ENCODE measurements at places on chromosomes 12 and 14.

GRCh38 chr12:42770261-42770660, 180.7 kb upstream of the PRICKLE1 start:
- no peak overlapping the region for H3K4me3 ChIP-seq
- no peak overlapping the region for H3K27ac ChIP-seq
- no peaks in the 10 kb centered on the region for H3K27me3 ChIP-seq
- DNase-seq: no peak

GRCh38 chr14:69873877-69874780, 5.1 kb upstream of the SMOC1 start:
- no peaks in the 10 kb centered on the region for H3K4me1 ChIP-seq
- no peak overlapping the region for H3K27ac ChIP-seq

DNA sequence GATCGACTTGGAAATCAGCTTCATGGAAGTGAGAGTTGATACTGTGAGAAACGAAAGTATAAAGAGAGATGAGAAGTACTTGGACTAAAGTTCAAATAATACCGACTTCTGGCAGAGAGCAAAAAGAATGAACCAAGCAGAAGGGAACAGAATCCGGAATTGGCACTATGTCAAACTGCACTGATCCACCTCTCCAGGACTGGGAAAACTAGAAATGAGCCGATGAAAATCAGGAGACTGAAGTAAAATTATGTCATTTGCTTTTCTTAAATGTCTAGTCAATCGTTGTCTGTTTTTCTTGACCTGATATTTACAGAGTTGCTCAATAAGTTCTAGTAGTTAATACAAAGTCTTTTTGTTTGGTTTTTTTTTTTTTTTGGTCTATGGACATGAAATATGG, 163.0 kb upstream of the FOXG1 start:
- no peaks in the 10 kb centered on the region for H3K36me3 ChIP-seq
- no peaks in the 10 kb centered on the region for H3K27me3 ChIP-seq
- no peaks in the 10 kb centered on the region for H3K4me1 ChIP-seq
- H3K4me3 ChIP-seq: no peak overlapping the region
- DNase-seq: no peak
- no peak overlapping the region for H3K27ac ChIP-seq

- H3K27ac ChIP-seq: no peak overlapping the region
- no peaks in the 10 kb centered on the region for H3K4me1 ChIP-seq
- no peak for DNase-seq
- H3K27me3 ChIP-seq: no peaks in the 10 kb centered on the region
Measured at GRCh38 chr12:58847901-58848600, 72.3 kb downstream of the LRIG3 start.

DNA sequence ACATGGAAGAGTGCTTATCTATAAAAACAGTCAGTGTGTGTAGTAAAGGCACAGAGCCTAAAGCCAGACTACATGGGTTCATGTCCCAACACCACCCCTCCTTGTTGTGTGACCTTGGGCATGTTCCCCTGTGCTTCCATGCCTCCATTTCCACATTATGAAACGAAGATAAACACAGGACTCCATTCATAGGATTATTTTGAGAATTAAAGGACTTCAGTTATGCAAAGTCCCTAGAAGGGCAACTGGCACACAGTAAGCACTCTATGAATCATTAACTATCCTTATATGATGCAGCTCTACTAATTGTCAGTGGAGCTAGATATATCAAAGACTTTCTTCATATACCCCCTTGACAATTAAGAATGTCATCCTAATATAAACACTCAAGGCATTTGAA, 17.8 kb downstream of the IFNG-AS1 start:
- H3K27ac ChIP-seq: no peak overlapping the region
- DNase-seq: no peak
- no peaks in the 10 kb centered on the region for H3K36me3 ChIP-seq
- no peaks in the 10 kb centered on the region for H3K27me3 ChIP-seq

DNA sequence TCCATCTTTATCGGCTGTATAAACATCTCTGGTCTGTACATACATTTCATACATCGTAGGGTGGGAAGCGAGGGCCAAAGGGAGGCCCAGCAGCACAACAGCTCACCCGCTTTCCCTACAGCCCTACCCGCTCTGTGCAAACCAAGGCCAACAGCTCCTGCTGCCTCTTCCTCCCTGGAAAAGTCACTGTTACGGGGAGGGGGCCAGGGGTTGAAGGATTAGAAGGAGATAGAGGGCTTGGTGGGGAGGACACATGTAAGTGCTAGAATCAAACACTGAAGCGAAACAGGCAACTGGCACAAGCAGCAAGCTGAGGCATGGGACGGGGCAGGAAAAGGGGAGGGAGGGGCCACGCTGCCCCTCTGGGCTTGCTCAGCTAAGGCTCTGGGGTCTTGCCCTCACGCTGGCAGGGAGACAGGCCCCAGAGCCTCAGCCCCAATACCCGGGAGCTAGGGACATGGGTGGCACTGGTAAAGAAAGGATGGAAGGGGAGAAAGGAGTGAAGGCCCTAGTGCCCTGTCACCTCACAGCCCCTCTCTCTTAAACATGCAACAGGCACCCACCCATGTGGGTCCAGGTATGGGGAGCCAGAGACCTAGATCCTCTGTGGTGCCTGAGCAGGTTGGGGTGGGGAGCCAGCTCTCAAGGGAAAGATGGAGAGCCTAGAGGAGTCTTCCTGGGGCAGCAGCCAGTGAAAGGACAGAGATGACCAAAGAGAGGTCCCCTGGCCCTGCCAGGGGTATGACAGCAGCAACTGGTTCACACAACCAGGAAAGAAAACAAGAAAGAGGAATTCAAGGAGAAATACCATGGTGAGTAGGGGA, 14.4 kb downstream of the SPRYD3 start:
- H3K4me3 ChIP-seq: no peak overlapping the region
- H3K36me3 ChIP-seq: peaks cover 19% of the 10 kb centered on the region
- H3K27me3 ChIP-seq: peaks cover 13% of the 10 kb centered on the region
- peaks cover 5% of the 10 kb centered on the region for H3K4me1 ChIP-seq

- peaks cover 25% of the 10 kb centered on the region for H3K4me1 ChIP-seq
- peaks cover 1% of the 10 kb centered on the region for H3K36me3 ChIP-seq
- H3K4me3 ChIP-seq: no peak overlapping the region
Measured at GRCh38 chr12:121773011-121773777, 20.3 kb downstream of the RHOF start.

- no peak for DNase-seq
- H3K27me3 ChIP-seq: no peaks in the 10 kb centered on the region
- no peaks in the 10 kb centered on the region for H3K4me1 ChIP-seq
- no peak overlapping the region for H3K27ac ChIP-seq
Measured at GRCh38 chr12:88562151-88562550, 18.1 kb downstream of the KITLG start.

GRCh38 chr14:69506241-69506595, 21.7 kb downstream of the PLEKHD1 start:
- no peak for DNase-seq
- no peaks in the 10 kb centered on the region for H3K4me1 ChIP-seq
- no peak overlapping the region for H3K4me3 ChIP-seq
- H3K36me3 ChIP-seq: no peaks in the 10 kb centered on the region
- peaks cover 34% of the 10 kb centered on the region for H3K27me3 ChIP-seq

DNA sequence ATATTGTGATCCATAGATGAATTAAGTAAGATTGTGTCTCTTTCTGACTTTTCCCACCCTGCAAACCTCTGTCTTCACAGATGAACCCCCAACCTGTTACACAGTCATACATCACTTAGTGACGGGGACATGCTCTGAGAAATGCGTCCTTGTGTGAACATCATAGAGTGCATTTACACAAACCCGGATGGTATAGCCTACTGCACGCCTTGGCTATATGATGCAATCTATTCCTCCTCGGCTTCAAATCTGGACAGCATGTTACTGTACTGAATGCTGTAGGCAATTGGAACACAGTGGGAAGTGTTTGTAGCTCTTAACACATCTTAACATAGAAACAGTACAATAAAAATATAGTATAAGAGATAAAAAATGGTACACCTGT, 7.4 kb upstream of the TESPA1 start:
- H3K27me3 ChIP-seq: peaks cover 5% of the 10 kb centered on the region
- no peak overlapping the region for H3K4me3 ChIP-seq
- H3K36me3 ChIP-seq: peaks cover 9% of the 10 kb centered on the region
- DNase-seq: no peak
- H3K27ac ChIP-seq: peak overlapping the region; percentile 95
- peaks cover 51% of the 10 kb centered on the region for H3K4me1 ChIP-seq
